Osteoblast (primary cell): ENCODE measurements at places on chromosomes 1 and 21. TPM values are rescaled to one million over a fixed set of nuclear protein-coding genes. Genes with fewer than 3 reads are reported as not detected.

GRCh38 chr1:231724041-231724440 is 97.5 kb downstream of the DISC1 start:
- no peaks in the 10 kb centered on the region for H3K4me1 ChIP-seq
- no peak overlapping the region for H3K4me3 ChIP-seq
- no peak overlapping the region for H3K27ac ChIP-seq
- no peaks in the 10 kb centered on the region for H3K27me3 ChIP-seq
- no peaks in the 10 kb centered on the region for H3K36me3 ChIP-seq
- no peak for DNase-seq

DNA sequence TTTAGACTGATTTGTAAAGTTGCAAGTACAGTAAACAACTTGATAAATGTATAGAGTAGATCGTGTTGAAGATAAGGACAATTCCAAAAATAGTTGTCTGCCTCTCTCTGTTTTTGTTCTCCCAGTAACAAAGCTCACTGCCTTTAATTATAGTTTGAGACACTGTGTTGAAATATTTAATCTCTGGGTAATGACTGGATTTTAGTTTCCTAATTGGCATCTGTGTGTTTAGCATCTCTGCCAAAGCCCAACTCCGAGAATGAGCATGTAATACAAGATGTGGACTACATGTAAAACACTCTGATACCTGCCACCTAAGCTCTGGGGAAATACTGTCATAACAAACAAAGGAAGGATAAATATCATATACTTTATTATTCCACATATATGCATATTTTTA is 27.7 kb upstream of the SDE2 start:
- H3K4me3 ChIP-seq: no peak overlapping the region
- H3K4me1 ChIP-seq: no peaks in the 10 kb centered on the region
- no peaks in the 10 kb centered on the region for H3K36me3 ChIP-seq
- DNase-seq: no peak
- peaks cover 3% of the 10 kb centered on the region for H3K27me3 ChIP-seq

DNA sequence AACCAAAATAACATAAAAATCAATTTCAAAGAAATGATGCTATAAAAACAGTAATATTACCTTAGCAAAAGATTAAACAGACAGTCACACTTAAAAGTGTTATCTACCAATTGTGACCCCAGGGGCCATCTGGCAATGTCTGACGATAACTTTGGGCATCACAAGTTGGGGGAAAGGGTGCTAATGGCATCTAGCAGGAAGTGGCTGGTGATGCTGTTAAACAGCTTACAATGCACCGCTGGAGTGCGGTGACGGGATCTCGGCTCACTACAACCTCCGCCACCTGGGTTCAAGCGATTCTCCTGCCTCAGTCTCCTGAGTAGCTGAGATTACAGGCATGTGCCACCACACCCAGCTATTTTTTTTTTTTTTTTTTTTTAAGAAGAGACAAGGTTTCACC is 27.6 kb downstream of the NUP133 start:
- no peaks in the 10 kb centered on the region for H3K4me1 ChIP-seq
- H3K4me3 ChIP-seq: no peak overlapping the region
- no peak overlapping the region for H3K27ac ChIP-seq
- peaks cover 30% of the 10 kb centered on the region for H3K36me3 ChIP-seq
- no peaks in the 10 kb centered on the region for H3K27me3 ChIP-seq

- DNase-seq: no peak
- no peaks in the 10 kb centered on the region for H3K36me3 ChIP-seq
- H3K27me3 ChIP-seq: no peaks in the 10 kb centered on the region
Observed at GRCh38 chr1:27571439-27572018, 32.4 kb downstream of the AHDC1 start.

DNA sequence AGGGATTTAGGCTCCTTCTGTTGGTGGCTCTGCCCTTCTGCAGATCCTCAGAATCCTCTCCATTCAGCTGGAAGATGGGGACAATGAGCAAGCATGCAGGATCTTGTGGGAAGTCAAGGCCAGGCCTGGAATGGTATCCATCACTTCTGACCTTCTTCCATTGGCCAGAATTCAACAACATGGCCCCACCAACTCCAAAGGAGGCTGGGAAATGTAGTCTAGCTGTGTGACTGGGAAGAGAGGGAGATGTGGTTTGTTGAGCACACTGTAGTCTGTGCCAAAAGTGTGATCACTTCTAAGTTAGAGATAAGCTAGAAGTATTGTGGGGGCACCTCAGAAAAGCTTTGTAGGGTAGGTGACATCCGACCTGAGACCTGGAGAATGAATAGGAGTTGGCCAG is 60.4 kb upstream of the WNT4 start:
- H3K4me1 ChIP-seq: no peaks in the 10 kb centered on the region
- H3K27ac ChIP-seq: no peak overlapping the region
- no peak overlapping the region for H3K4me3 ChIP-seq
- H3K27me3 ChIP-seq: peaks cover 40% of the 10 kb centered on the region
- H3K36me3 ChIP-seq: no peaks in the 10 kb centered on the region
- no peak for DNase-seq

- H3K36me3 ChIP-seq: peaks cover 3% of the 10 kb centered on the region
- DNase-seq: no peak
- H3K27me3 ChIP-seq: no peaks in the 10 kb centered on the region
Observed at GRCh38 chr1:245915841-245916240, 591.2 kb downstream of the SMYD3 start.

GRCh38 chr21:30758306-30758705 is 3.1 kb upstream of the KRTAP21-1 start:
- no peak for DNase-seq
- H3K4me3 ChIP-seq: no peak overlapping the region
- no peaks in the 10 kb centered on the region for H3K27me3 ChIP-seq
- H3K4me1 ChIP-seq: no peaks in the 10 kb centered on the region
- no peak overlapping the region for H3K27ac ChIP-seq

Gene GJA9
- not detected in 2 replicates for total RNA-seq

Gene OR2L3
- under 0.01 TPM in 1 of 2 replicates, not detected in the other for total RNA-seq

Gene ARV1
- total RNA-seq: 19.4 and 20.3 TPM in 2 replicates

Gene EGLN1
- total RNA-seq: 32.1 and 52.5 TPM in 2 replicates

Gene NUF2
- 1.8 and 3.2 TPM in 2 replicates for total RNA-seq
